ENCODE measurements at places on chromosomes 3 and 15.

DNA sequence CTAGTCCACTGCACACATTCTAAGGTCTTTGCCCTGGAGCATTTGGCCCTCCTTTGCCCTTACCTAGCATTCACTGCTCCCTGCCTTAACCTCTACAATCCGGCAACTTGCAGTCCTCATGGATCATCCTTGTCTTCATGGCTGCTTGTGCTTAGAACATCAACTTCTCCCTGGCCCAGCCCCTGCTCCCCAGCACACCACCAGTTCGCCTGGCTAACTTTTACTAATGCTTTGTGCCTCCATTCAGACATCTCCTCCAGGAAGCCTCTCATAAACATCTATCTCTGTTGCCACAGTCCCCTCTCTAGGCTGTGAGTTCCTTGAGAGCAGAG, 57.1 kb downstream of the AAGAB start:
- DNase-seq, result no peak

GRCh38 chr3:11953350-11953749, 50.8 kb upstream of the SYN2 start:
- peak; percentile 49 for DNase-seq

- no peak for DNase-seq
Measured at GRCh38 chr15:48814286-48814685, 3.4 kb upstream of the CEP152 start.

- no peak for DNase-seq
Measured at GRCh38 chr3:101643861-101644613, 32.9 kb downstream of the ZBTB11 start.

DNA sequence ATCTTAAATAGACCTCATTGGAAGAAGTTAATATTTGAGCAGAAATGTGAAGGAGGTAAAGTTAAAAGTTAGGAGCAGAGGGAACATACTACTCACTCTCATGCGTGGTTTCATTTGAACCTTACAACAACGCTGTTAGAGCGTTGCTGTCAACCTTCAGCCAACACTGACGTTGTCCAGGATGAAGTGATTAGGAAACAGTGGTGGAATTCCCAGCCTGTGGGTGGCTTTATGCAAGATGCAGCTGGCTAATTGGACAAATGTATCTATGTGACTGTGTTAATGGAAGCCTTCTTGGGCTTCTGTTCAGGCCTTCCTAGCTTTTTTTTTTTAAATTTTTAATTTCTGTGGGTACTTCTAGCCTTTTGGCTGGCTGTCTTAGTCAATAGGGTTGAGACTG, 40.5 kb downstream of the PTPRG start:
- no peak for DNase-seq

Data from NCI-H1105 (cell line).